ENCODE measurements at places on chromosomes 3 and 15. TPM values are rescaled to one million over a fixed set of nuclear protein-coding genes. Genes with fewer than 3 reads are reported as not detected.

The WWTR1 gene
- total RNA-seq = 298 TPM

The RTP1 gene
- total RNA-seq = not detected

DNA sequence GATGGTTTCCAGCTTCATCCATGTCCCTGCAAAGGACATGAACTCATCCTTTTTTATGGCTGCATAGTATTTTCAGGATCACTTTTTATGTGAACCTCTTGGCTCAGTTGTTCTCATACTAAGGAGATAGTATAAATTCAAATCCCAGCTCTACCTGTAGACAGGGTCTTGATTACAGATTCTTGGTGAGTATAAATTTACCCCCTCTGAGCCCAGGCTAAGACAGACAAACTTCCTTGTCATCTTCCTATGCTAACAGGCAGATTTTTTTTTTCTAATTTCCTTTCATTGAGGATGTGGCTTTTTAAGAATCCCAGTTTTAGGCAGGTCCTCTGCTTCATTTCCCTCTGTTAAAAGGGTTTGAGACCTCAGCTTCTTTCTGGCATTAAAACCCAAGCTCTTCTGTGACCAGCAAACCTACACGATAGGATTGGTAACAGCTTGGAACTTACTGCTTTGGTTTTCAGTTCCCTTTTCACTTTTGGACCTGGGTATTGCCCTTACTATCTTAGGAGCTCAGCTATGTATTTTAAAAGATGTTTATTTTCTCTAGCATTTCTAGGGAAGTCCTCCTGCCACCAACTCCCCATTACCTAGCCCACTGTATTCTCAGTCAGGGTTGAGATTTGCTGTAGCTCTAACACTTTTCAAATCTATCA is 72.5 kb downstream of the VPS8 start:
- DNase-seq = no peak
- H3K4me1 ChIP-seq = no peaks in the 10 kb centered on the region
- peaks cover 6% of the 10 kb centered on the region for H3K36me3 ChIP-seq
- H3K27me3 ChIP-seq = no peaks in the 10 kb centered on the region
- no peak overlapping the region for H3K4me3 ChIP-seq
- no peak overlapping the region for H3K27ac ChIP-seq

The NAALADL2 gene
- total RNA-seq = 2.7 TPM

GRCh38 chr3:128051837-128052594 is at the start of gene SEC61A1:
TSS of gene SEC61A1 (plus strand) at chr3:128052437. CDS start at chr3:128052553, 116 bp downstream.
- peak within 1 kb of the TSS; percentile 99 for H3K4me3 ChIP-seq
- DNase-seq = peak; percentile 64
